ENCODE measurements at places on chromosomes 12 and 14.

GRCh38 chr14:69317102-69317755, 57.3 kb downstream of the GALNT16 start:
- peak; percentile 31 for DNase-seq

- no peak for DNase-seq
Observed at GRCh38 chr12:49671031-49671765, 36.0 kb downstream of the FMNL3 start.

- DNase-seq, result no peak
Observed at GRCh38 chr14:67269298-67270060, 28.2 kb downstream of the PALS1 start.

DNA sequence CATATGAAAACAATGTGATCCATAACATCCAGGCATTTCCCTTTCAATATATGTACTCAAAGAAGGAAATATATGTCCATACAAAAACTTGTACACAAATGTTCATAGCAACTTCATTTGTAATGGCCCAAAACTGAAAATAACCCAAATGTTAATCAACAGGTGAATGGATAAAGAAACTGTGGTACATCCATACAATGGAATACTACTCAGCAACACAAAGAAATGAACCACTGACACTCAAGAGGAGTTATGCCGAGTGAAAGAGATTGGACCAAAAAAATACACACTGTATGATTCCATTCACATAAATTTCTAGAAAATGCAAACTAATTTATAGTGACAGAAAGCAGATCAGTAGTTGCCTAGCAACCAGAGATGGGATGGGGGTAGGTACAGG, 30.3 kb upstream of the GXYLT1 start:
- no peak for DNase-seq

DNA sequence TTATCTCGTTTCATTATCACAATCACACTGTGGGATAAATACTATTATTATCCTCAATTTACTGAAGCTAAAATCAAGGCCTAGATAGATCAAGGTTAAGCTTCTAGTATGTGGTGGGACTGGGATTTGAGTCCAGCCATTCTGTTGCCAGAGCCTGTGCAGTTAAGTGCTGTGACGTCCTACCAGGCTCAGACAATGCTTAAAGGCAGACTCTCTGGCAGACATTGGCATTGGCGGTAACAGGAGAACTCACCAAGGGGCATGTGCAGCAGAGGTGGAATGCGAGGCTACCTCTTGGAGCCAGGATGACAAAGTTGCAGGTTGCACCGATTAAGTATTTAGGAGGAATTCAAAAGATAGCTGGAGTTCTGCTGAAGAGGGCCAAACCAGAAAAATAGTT, 155.6 kb upstream of the IFNG-AS1 start:
- DNase-seq, result no peak

GRCh38 chr12:88562151-88562550, 18.1 kb downstream of the KITLG start:
- no peak for DNase-seq

GRCh38 chr12:26451763-26452162, 256.4 kb downstream of the SSPN start:
- no peak for DNase-seq

DNA sequence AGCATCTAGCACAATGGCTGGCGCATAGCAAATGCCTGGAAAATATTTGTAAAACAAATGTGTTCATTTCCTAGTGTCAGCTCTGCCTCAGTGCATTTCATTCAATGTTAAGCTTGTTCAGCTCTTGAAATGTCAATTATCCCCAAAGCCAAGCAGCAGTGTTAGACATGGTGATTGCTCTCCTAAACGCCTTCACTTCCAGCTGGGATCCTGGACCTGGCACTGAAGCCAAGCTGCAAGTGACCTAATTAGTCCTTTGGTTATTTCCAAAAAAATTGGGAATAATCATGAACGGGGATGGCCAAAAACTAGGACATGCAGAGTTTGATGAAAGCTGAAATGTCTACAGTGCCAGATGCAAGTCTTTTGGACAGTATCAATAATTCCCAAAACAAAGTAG, 54.9 kb upstream of the MDGA2 start:
- no peak for DNase-seq

DNA sequence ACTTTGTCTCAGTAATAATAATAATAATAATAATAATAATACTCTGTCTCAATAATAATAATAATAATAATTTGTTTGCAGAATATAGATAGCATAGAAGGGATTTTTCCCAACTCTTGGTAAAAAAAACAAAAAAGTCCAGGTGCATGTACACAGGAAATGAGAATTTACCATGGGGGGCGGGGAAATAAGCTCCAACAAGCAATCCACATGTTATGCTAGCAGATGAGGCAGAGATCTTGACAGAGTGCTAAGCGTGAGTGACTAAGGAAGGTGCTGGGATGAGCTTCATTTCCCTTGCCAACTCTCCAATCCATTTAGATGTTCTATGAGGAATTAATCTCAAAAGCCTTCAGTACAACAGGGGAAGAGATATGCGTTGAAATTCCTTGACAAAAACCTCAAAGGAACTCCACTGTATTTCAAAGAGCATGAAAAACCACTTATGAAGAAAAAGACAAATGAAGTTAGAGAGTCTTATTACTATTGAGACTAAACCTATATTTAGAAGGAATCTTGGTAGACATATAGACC, 44.9 kb upstream of the GTF2A1 start:
- DNase-seq, result no peak

GRCh38 chr12:123115409-123116121, 35.3 kb downstream of the PITPNM2 start:
- no peak for DNase-seq

DNA sequence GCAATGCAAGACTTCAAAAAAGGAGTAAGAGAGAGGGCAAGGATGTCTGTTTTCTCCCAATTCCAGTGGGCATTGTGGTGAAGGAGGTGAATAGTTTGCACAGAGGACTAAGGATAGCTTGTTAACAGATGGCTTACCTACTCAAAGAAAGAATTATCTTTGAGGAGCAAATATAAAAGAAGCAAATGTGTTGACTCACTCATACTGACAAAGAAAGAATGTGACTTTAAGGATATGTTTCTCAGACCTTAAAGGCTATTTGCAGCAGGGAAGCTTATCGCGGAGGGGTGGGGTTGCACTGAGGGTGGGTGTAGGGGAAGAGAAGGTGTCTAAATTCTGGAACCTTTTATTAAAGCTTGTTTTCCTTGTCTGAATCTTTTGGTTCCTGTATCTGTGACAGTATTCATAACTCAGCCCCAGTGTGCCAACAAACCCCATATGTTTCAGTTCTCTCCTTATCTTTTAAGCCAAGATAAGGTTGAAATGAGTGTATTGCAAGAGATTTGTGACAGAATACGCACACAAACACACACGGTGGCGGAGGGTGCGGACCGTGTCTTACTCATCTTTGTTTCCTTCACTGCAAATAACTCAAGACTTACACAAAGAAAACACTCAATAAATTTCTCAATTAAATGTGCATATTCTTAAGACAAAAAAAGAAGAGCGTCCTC, 146.4 kb upstream of the ARID2 start:
- DNase-seq, result no peak

DNA sequence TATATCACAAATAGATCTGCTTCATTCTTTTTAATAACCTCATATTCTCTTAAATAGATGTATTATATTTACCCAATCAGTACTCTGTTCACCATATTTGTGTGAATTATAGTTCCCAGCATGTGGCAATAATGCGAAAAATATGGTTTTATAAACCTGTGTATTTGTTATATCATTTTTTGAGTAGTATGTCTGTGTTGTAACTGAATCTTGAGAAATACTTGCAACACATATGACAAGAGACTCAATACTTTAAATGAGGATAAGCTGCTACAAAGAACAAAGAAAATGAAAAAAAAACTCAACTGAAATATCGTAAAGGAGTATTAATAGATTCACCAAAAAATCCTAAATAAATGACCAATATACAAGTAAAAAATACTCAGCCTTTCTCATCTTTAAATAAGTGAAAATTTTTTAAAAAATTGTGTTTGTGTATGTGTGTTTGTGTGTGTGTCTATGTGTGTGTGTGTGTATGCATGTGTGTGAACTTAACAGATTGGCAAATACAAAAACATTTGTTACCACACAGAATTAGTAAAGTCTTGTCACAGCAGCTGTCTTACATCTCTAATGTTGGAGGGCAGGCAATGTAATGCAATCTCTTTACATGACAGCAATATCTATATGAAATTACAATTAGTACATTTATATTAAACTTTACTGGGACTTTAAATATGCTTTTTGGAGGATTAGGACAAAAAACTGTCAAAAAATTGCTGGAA, 441.9 kb upstream of the MGAT4C start:
- DNase-seq, result no peak

GRCh38 chr12:62839869-62840660, 94.9 kb downstream of the PPM1H start:
- DNase-seq, result no peak

DNA sequence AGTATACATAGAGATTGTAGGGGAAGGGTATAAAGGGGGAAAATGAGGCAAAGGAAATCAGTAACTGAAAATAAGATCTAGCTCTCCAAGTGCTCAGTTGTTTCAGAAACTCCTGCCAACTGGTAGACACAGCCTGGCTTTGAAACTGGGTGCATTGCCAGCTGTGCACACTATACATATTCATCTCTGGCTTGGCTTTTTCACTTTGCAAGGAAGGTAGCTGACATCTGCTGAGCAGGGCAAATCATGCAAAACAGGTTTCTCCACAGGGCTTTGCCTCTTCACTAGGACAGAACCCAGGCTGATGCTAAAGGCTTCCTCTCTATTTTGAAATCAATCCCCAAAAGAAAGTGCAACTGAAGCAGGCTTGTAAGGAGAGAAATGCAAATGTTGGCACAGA, 101.5 kb downstream of the HELB start:
- DNase-seq, result no peak

DNA sequence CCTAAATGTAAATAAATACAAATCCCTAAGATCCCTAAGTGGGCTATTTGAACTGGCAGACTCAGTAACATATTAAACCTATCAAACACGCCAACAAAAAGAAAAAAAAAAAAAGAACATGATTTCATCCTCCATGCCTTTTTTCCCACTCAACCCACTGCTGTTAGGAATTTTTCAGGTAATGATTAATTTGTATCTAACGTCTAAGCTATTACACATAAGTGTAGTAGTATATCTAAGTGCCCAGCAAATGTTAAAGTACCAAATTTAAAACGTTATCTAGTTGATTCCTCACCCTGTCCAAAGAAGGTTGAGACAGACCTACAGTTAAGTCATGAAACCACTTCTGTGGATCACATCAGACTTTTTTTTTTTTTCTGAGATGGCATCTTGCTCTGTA, 16.4 kb upstream of the ARID4A start:
- DNase-seq, result no peak

- DNase-seq, result no peak
Observed at GRCh38 chr12:62284749-62285148, 24.5 kb downstream of the USP15 start.

GRCh38 chr14:59277659-59278058, 89.2 kb downstream of the DAAM1 start:
- DNase-seq, result no peak

Data from type B pancreatic cell (in vitro differentiated cells).